ENCODE measurements at places on chromosomes 16 and 17.

DNA sequence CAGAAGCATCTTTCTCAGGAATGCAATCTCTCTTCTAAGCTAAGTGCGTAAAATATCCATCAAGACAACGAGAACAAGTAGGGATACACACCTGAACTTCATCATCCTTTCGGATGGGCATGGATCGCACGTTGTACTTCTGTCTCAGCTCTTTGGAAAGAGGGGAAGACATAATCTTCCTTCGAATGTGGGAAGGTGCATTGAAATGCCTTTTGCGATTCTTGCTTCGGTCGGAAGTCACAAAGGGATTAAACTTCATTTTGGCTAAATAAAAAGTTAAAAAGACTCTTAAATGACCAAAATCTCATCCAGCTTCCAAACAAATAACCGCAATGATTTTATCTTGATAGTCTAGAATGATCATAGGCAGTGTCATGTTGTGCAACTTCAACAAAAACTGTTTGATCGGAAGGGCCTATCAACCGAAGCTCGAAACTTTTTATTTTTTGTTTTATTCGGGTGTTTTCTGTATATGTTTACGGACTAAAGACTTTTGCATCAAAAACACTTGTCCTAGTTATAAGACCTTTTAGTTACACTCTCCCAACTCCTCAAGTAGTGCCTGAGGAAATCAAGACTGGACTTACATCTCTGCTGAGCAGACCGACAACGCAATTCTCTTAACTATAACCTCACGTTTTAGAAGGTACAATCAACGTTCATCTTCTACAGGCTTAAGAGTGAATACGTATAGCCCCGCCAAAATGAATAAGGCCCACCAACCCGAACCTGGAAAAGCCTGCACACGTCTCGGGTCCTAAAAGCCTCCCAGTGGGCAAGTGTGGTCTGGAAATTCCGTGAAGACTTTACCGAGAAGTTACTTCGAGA, 727 bp downstream of the RPL26 start:
- DNase-seq = no peak

GRCh38 chr17:16489431-16489830, 2.6 kb downstream of the LRRC75A start:
- DNase-seq = no peak

DNA sequence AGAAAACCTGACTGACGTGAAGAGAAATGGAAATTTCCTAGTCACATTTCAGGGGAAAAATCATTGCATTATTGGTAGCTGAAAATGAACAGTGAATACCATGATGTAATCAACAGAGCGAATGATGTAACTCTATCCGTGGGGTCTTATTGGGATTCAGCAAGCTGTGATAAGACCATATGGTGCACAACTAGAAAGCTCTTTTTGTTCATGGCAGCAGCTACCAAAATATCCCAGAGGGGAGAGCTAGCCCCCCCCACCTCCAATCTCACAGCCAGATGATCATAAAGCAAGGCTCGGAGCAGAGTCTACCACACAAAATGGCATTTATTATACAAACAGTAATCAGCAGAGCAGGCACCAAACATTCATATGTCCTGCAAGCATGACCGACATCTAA, 22.2 kb upstream of the DNAH17 start:
- DNase-seq = no peak

DNA sequence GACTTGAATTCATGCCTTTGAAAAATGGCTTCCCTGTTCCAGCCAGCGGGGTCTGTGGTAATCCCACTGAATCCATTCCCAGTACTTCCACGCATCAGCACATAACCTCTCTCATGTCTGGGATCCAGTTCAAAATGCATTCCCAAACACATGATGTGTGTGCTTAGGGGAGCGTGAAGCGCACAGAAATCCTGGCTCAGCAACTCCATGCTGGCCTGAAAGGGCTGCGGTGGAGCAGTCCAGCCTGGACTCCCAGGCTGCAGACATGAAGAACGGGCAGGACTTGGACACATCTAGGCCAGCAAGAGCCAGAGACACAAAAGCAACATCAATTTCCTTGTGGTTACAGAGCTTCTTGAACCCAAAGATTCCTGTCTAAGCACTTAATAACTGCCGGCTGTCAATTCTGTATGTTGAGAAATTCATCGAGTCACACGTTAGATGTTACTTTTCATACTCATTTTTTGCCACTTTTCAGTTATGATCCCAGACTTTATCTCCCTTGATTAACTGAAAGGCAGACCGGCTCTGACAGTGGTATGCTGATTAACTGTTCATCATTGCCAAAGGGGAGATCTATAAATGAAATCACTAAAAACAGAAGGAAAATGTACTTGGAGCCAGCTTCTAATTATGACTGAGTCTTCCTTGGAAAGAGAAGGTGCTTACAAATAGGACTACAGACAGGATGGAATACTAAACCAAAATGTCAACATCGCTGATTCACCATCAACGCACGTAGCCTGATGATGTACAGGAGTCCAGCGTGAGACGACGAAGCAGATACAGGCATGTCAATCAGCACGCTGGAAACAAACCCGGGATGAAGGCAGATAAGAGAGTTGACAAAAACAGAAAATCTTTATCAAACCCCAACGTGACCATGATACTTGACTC, 23.0 kb downstream of the NSMCE1 start:
- DNase-seq = no peak

- no peak for DNase-seq
Measured at GRCh38 chr17:29342158-29342765, 47.9 kb upstream of the TAOK1 start.

GRCh38 chr17:45247429-45248131, 14.3 kb downstream of the SPATA32 start:
- peak; percentile 94 for DNase-seq

- DNase-seq = no peak
Measured at GRCh38 chr17:8829036-8829941, 30.1 kb upstream of the MFSD6L start.

- DNase-seq = no peak
Measured at GRCh38 chr16:68800257-68800875, 43.0 kb upstream of the TANGO6 start.

GRCh38 chr17:45873728-45874127, 20.6 kb upstream of the MAPT start:
- no peak for DNase-seq

DNA sequence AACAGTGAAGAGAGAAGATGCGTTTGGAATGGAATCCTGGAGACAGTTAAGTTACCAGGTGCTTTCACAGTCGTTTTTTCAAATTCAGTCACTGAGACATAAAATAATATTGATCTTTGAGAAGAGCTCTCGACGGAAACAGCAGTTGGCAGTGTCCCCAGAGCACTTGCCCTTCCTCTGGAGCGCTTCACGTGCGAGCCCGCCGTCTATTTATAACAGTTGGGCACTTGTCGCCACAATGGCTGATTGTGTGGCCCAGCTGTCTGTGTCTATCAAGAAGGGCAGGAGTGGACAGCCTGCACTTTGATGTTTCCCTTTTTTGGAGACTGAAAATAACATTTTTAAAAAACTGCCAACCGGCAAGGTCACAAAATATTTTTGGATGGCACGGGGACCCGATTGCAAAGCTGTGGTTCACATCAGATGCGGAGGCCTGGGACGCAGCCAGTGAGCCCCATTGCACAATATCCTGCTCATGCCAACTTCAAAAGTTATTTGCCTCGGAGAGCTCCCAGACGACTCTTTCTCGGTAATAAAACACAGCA, 62.9 kb downstream of the ADCY9 start:
- no peak for DNase-seq

- no peak for DNase-seq
Measured at GRCh38 chr16:71423865-71424264, 18.0 kb downstream of the TLE7 start.

DNA sequence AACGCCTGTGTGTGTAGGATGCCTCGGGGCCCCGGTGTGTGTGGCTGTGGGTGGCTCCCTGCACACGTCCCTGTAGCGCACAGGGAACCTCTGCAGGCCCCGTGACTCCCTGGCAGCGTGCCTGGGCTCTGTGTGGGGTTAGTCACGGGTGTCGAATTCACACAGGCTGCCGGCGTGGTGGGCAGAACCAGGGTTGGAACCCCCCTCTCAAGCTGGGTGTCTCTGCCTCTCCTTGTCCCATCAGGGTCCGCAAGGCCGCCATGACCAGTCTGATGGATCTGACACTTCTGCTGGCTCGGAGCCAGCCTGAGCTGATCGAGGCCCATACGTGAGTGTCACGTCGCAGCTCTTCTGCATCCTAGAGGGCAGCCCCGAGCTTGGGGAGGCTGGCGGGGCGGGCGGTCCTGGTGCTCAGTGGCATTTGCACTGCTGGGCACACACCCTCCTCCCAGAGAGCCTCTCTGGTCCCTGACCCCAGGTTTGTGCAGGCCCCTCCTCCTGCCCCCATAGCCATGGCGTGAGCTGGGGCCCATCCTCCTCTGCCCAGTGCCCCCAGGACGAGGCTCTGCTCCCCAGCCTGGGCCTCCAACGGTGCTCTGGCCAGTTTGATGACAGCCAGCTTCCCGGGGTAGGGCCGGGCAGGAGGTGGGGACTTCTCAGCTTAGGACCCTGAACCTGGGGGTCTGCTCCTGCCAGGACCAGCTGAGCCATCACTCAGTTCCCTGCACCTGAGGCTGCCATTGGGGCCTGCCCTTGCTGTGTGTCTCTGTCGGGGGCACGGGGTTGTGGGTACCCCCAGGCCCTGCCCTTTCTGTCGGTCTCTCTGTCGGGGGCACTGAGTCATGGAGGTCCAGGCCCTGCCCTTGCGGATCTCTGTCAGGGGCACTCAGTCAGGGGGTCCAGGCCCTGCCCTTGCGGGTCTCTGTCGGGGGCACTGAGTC, 88.1 kb upstream of the ZNF750 start:
- DNase-seq = no peak

DNA sequence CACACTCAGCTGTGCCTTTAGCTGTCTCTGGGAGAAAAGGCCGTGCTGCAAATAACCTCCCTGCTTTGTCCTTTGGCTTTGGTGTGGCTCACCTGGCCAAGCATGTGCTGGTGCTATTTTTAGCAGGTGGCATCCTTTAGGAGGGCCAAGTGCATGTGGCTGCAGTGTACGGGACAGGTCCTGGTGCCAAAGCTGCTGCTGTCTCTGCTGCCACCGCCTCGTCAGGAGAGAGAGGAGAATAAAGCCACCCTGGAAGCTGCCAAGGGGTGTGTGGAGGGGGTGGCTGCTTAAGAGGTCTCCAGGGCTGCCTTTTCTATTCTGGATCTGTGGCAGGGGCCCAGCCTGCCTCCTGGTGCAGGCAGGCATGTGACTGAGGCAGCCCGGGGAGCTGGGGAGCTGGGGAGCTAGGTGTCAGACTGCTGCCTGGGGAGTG, 6.2 kb downstream of the AKAP1 start:
- no peak for DNase-seq

- no peak for DNase-seq
Measured at GRCh38 chr17:73347351-73347750, 35.5 kb upstream of the CDC42EP4 start.

- DNase-seq = no peak
Measured at GRCh38 chr16:1557576-1557975, 24.1 kb downstream of the TMEM204 start.
